IPS DF 6.9 (cell line): ENCODE measurements at places on chromosomes 6 and 20.

- H3K27ac ChIP-seq = no peak overlapping the region
- no peaks in the 10 kb centered on the region for H3K27me3 ChIP-seq
- H3K36me3 ChIP-seq = no peaks in the 10 kb centered on the region
- no peak overlapping the region for H3K4me3 ChIP-seq
Measured at GRCh38 chr6:128156321-128157111, 255.7 kb upstream of the THEMIS start.

DNA sequence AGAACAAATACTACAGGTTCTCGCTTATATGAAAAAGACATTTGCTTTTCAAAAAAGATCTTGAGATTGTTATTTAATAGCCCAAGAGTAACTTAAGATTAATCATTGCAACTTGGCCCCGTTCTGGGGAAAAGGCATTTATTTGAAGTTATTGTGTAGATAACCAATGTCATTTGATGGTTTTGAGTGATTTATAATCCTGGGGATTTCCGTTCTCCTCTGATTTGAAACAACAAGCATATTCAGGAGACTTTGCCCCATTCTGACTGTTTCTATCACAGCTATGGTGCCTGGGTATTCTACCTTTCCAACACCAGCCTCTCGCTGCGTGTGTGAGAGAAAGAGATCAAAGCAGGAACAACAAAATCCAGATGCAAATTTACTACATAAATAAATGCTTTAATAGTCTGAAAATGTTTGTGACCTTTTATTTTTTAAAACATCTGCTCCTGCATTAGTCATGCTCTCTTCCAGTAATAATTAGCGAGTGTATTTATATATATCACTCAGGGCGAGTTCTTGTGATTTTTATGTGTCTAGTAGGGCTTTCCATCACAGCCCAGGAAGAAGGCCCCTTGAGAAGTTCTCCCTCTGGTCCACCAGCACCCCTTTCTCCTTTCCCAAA is 197.9 kb upstream of the FOXQ1 start:
- H3K36me3 ChIP-seq = no peaks in the 10 kb centered on the region
- H3K27ac ChIP-seq = no peak overlapping the region
- no peak for DNase-seq
- H3K4me1 ChIP-seq = no peaks in the 10 kb centered on the region
- no peaks in the 10 kb centered on the region for H3K27me3 ChIP-seq
- no peak overlapping the region for H3K4me3 ChIP-seq

DNA sequence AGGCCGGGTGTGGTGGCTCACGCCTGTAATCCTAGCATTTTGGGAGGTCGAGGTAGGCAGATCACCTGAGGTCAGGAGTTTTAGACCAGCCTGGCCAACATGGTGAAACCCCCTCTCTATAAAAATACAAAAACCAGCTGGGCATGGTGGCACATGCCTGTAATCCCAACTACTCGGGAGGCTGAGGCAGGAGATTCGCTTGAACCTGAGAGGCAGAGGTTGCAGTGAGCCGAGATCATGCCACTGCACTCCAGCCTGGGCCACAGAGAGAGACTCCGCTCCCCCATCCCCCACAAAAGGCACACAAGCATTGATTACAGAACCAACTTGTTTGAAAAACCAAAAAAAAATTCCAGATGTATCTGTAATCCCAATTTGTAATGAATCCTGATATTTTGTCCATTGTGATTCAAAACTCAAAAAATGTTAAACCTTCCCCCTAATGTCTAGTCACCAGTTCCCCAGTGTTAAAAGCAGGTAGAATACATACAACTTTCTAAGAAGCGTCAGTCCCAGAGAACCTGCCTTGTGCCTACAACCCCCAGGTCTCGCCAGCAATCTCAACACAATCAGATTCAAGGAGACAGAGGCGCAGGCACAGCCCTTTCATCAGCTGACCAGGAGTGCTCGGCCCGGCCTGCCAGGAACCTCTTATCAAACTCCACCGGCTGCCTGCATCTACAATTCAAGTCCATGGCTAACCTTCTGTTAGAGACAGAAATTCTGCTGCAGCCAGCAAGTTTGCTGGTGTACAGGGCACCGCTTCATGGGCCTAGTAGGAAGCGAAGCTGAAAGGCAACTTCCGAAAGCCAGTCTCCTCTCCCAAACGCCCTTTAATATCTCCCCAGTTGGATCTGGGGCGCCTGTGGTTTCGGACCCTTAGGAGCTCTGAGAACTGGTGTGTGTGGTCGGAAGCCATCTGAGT is 2.1 kb downstream of the EZR start:
- H3K27me3 ChIP-seq = no peaks in the 10 kb centered on the region; the same call in 1 of the 2 replicates
- H3K4me1 ChIP-seq = peaks cover 3% of the 10 kb centered on the region
- peak overlapping the region; percentile 82; the same call in 1 of the 2 replicates for H3K4me3 ChIP-seq
- no peak overlapping the region for H3K27ac ChIP-seq
- DNase-seq = no peak

GRCh38 chr6:122184401-122184827 is 215.0 kb upstream of the HSF2 start:
- no peak for DNase-seq
- H3K27ac ChIP-seq = no peak overlapping the region
- H3K36me3 ChIP-seq = no peaks in the 10 kb centered on the region

GRCh38 chr6:146582857-146583256 is 15.9 kb upstream of the ADGB start:
- H3K36me3 ChIP-seq = no peaks in the 10 kb centered on the region
- H3K27ac ChIP-seq = no peak overlapping the region
- H3K4me3 ChIP-seq = no peak overlapping the region
- no peak for DNase-seq
- no peaks in the 10 kb centered on the region for H3K27me3 ChIP-seq

DNA sequence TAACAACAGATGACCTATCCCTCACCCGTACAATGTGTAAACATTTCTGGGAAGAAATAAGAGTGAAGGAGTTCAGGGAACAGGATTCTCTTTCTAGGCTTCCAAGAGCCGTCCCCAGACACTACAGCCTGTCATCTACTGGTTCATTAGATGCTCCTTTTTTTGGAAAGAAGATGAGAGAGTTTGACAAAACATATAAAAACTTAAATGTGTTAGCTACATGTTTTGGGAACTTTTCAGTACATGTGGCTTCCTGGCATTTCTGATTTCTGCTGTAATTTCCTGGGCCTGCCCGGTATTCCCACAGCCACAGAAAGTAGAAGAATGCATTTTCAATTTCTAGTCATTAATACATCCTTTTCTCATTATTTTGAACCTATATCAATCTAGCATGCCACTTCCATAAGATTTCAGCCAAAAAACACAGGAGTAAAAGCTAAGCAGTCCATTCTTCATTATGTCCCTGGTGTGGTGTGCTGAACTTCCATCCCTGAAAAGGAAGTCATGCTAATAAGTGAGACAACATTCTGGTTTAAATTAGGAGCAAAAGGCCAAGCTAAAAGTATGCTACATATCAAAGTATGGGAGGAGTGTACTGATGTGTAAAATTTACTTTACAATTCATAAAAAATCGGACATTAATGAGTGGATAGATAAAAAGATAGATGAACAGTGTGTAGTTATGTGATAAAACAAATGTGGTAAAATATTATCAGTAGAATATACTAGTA is 198.2 kb downstream of the WDR27 start:
- no peak for DNase-seq
- no peaks in the 10 kb centered on the region for H3K27me3 ChIP-seq
- H3K4me1 ChIP-seq = 0 out of 2 replicates have a peak, but pooled peaks cover 1% of the 10 kb centered on the region
- H3K4me3 ChIP-seq = no peak overlapping the region

- H3K27me3 ChIP-seq = no peaks in the 10 kb centered on the region
- H3K27ac ChIP-seq = no peak overlapping the region
- no peaks in the 10 kb centered on the region for H3K4me1 ChIP-seq
- DNase-seq = no peak
- no peaks in the 10 kb centered on the region for H3K36me3 ChIP-seq
- H3K4me3 ChIP-seq = no peak overlapping the region
Measured at GRCh38 chr6:137708481-137708880, 158.6 kb upstream of the TNFAIP3 start.

GRCh38 chr20:43065299-43065698 is 124.4 kb downstream of the PTPRT start:
- H3K27ac ChIP-seq = no peak overlapping the region
- H3K36me3 ChIP-seq = no peaks in the 10 kb centered on the region
- no peaks in the 10 kb centered on the region for H3K27me3 ChIP-seq
- H3K4me1 ChIP-seq = no peaks in the 10 kb centered on the region
- no peak for DNase-seq

GRCh38 chr6:114651611-114652010 is 308.8 kb upstream of the HS3ST5 start:
- H3K27me3 ChIP-seq = no peaks in the 10 kb centered on the region
- H3K4me1 ChIP-seq = no peaks in the 10 kb centered on the region
- no peak overlapping the region for H3K4me3 ChIP-seq
- DNase-seq = no peak

GRCh38 chr6:170445487-170445886 is 107.6 kb downstream of the PSMB1 start:
- H3K36me3 ChIP-seq = no peaks in the 10 kb centered on the region
- H3K27ac ChIP-seq = no peak overlapping the region
- no peak overlapping the region for H3K4me3 ChIP-seq
- peaks cover 1% of the 10 kb centered on the region; the same call in 1 of the 2 replicates for H3K4me1 ChIP-seq
- no peaks in the 10 kb centered on the region for H3K27me3 ChIP-seq

DNA sequence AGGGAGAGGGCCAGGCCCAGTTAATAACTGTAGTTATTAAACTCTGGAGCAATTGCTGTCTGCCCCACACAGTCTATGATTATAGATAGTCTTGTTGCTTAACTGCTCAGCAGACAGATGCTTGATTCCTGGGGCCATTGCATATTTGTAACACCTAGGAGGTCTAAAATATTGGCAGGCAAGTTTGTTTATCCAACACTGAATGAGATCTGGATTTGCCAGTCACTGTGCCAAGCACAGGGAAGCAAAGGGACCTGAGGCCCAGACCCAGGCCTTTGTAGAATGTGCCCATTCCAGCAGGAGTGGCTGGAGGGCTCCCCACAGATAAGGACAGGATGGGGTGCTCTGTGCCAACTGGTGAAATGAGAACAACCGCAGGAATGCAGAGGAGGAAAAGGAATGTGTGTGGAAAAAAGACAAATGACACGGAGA is 17.6 kb upstream of the ENTPD6 start:
- H3K4me1 ChIP-seq = no peaks in the 10 kb centered on the region
- H3K4me3 ChIP-seq = no peak overlapping the region
- no peaks in the 10 kb centered on the region for H3K36me3 ChIP-seq
- H3K27ac ChIP-seq = no peak overlapping the region
- H3K27me3 ChIP-seq = no peaks in the 10 kb centered on the region
- DNase-seq = no peak

- no peaks in the 10 kb centered on the region for H3K27me3 ChIP-seq
- no peak overlapping the region for H3K4me3 ChIP-seq
- no peaks in the 10 kb centered on the region for H3K4me1 ChIP-seq
- H3K27ac ChIP-seq = no peak overlapping the region
- DNase-seq = no peak
Measured at GRCh38 chr6:81906709-81907204, 154.3 kb upstream of the TENT5A start.

DNA sequence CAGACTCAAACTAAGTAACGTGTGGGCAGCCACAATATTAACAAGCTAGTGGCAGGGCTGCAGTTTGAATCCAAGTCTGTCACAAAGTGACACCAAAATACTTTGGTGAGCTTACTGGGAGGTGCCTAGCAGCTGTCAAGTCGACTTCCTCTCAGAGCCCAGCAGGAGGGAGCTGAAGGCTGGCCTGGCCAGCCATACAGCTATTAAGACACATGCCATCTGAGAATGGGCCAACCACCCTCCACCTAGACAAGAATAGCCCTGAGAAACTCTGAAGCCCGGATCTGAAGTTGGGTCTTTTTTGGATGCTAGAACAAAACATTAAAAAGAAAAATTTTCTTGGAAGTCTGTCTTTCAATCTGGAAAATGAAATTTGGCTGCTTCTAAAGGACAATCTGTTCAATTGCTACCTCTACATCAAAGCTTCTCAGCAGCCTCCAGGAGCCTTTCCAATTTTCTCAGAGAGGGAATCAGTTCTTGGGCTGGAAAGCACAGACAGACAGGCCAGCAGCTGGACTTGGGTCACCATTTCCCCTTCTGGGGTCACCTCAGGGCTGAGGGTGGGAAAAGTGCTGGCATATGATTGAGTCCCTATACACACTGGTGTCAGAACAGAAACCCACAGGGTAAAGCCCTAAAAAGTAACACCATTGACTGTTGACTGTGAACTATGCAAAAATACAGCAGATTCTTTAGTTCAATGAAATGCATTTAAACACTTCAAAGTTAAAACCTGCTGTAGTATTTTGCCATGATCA is 42.9 kb downstream of the UQCC1 start:
- H3K27me3 ChIP-seq = no peaks in the 10 kb centered on the region
- no peaks in the 10 kb centered on the region for H3K4me1 ChIP-seq
- no peak overlapping the region for H3K4me3 ChIP-seq

- H3K27me3 ChIP-seq = no peaks in the 10 kb centered on the region
- no peak overlapping the region for H3K27ac ChIP-seq
- no peak overlapping the region for H3K4me3 ChIP-seq
- no peak for DNase-seq
Measured at GRCh38 chr20:49672096-49672664, 41.5 kb downstream of the B4GALT5 start.

DNA sequence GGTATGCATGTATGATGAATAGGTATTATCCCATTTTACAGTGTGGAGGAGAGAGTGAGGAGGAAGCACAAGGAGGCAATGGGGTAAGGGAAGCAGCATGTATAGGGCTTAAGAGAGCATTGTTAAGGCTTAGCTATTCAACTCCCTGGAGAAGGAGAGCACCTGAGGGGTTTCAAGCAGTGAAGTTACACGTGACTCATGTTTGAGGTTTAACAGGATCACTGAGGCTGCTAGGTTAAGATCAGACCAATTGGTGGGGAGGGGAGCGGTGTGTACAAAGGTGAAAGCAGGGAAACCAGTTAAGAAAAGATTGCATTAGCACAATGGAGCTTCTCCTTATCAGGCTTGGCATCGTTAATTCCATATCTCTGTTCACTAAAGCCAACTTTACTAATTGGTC is 64.4 kb upstream of the NHSL1 start:
- H3K27me3 ChIP-seq = no peaks in the 10 kb centered on the region
- no peak overlapping the region for H3K4me3 ChIP-seq
- H3K27ac ChIP-seq = no peak overlapping the region
- H3K4me1 ChIP-seq = no peaks in the 10 kb centered on the region; the same call in 1 of the 2 replicates

GRCh38 chr6:36508532-36508931 is 38.7 kb downstream of the STK38 start:
- no peak overlapping the region for H3K4me3 ChIP-seq
- H3K4me1 ChIP-seq = no peaks in the 10 kb centered on the region
- no peaks in the 10 kb centered on the region for H3K27me3 ChIP-seq
- DNase-seq = no peak
- H3K27ac ChIP-seq = no peak overlapping the region

DNA sequence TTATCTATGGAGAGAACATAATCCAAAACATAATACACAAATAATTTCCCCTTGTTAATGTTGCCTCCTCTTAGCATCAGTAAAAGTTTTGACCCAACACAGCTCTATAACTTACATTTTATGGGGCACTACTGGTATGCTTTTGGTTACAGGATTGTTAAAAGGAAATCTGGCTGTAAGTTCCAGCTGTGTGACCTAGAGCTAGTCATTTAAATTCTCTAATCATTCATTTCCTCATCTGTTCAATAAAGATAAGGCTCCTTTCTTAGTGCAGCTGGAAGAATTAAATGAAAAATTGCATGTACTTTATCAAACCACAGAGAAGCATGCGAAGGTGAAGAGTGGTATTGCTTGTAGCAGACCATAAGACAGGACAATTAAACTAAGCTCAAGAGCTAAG is 4.6 kb downstream of the SLC17A2 start:
- H3K36me3 ChIP-seq = no peaks in the 10 kb centered on the region
- H3K27ac ChIP-seq = no peak overlapping the region
- DNase-seq = no peak

- H3K4me3 ChIP-seq = no peak overlapping the region
- H3K4me1 ChIP-seq = no peaks in the 10 kb centered on the region
- no peak overlapping the region for H3K27ac ChIP-seq
- no peak for DNase-seq
- no peaks in the 10 kb centered on the region for H3K36me3 ChIP-seq
- H3K27me3 ChIP-seq = no peaks in the 10 kb centered on the region
Measured at GRCh38 chr6:82385961-82386360, 22.3 kb downstream of the TPBG start.
